NCI-H146 (cell line): ENCODE measurements at places on chromosomes 13 and 19.

DNA sequence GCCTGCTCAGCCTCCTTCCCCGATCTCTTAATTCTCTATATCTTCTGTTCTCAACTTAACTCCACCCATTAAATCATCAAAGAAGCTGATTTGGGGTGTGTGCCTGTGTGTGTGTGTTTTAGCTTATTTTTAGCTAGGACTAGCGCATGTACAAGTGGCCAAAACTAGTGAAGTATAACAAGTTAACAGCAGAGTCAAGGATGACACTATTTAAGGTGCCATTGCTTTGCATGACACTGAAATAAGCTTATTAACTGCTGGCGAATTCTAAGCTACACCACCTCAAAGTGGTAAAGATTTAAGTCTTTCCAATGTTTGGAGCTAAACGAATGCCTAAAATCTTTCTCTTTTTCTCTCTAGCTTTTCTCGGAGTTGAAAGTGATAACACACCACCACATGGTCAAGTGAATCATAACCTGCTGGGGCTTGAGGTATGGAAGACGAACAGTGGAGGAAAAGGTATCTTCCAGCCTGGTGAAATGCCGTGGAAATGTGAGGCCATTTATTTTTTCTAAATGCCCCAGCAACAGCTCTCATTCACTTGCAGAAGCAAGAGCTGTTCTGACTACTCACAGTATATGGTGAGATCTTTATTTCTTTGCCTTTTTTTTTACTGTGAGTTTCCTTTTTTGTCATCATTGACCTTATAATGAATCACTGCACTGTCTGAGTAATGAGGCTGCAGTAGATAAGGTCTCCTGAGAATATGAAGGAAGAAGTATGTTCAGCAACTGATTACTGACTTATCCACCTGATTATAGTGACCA lies 570.3 kb downstream of the PCDH9 start:
- no peak for DNase-seq

GRCh38 chr19:55611983-55612645 lies 6.7 kb downstream of the ZNF865 start:
- DNase-seq = no peak

- no peak for DNase-seq
Observed at GRCh38 chr13:47420568-47420967, 523.7 kb upstream of the HTR2A start.

GRCh38 chr19:5130371-5131030 lies 161.6 kb downstream of the KDM4B start:
- no peak for DNase-seq

DNA sequence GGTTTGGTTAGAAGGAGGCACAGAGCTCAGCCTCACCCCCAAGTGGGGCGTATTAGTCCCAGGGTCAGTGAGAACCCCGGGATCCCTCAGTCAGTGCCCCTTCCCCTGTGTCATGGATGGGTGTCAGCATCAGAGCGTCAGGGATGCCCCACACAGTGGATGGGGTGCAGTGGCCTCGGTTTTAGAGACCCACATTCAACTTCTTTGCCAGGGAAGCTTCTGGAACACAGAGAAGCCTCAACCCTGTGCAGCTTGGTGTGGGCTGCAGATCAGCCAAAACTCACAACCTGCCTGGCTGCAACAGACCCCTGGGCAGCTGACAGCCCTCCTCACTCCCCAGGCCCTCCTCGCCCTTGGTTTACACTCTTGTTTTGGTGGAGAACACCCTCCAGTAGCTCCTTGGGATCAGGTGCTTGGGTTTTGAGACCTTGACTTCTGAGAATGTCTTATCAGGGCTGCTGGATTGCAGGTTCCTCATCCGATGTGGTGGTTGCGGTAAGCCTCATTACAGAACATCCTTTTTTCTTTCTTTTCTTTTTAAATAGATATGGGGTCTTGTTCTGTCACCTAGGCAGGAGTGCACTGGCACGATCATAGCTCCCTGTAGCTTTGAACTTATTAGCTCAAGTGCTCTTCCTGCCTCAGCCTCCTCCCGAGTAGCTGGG lies 11.0 kb downstream of the ZNF333 start:
- no peak for DNase-seq

DNA sequence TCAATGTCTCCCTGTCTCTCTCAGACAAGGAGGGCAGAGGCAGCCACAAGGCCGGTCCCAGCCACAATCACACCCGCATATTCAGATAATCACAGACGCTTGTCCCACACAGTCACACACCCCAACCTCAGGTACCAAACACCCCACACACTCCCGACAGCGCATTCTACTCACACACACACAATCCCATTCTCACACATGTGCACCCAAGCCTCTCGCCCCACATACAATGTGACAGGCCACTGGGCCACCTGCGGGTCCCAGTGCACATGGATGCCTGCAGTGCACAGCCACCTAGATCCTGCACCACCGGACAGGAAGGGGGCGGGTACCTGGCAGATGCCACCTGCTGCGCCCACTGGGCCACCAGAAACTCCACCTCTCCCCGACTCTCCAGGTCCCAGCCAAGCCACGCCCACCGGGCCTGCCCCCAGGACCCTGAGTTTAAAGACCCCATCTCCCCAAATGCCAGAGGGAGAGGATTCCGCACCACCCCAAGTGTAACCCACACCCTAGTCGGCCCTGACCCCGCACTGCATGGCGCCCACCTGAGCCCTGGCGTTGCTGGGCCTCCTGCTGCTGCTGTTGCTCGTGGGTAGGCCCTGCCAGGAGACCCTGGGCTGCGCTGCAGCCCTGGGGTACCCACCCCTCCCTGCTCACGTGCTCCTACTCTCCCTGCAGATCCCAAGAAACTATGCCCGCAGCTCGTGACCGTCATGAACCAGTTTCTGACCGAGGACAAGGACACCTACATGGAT lies 10.6 kb downstream of the SCGB2B2 start:
- no peak for DNase-seq

- no peak for DNase-seq
Observed at GRCh38 chr13:50679321-50679720, 164.2 kb downstream of the DLEU7 start.

DNA sequence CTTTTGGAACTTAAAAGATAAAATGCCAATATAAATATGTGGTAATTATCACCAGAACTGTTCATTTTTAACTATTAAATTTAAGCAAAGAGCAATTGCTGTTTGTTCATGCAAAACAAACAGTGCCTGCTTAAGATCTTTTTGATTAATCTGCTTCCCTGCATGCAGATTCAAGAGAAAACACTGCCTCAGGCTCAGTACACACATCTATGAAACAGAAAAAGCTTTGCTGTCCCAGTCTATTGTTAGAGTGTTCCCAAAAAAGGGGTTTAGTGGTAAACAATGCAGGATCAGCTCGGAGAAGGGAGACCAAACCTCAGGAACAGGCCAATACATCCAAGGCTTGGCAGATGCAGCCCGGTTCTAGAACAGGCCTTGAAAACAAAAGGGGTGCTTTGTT lies 49.3 kb upstream of the TDRD3 start:
- DNase-seq = peak; percentile 35

- peak; percentile 34 for DNase-seq
Observed at GRCh38 chr13:27283906-27284493, 13.4 kb downstream of the RASL11A start.

- no peak for DNase-seq
Observed at GRCh38 chr13:95381212-95381527, 79.9 kb upstream of the ABCC4 start.

GRCh38 chr13:47455626-47456025 lies 545.4 kb downstream of the SUCLA2 start:
- DNase-seq = no peak

- DNase-seq = no peak
Observed at GRCh38 chr19:14318873-14319272, 62.4 kb upstream of the ADGRE5 start.

DNA sequence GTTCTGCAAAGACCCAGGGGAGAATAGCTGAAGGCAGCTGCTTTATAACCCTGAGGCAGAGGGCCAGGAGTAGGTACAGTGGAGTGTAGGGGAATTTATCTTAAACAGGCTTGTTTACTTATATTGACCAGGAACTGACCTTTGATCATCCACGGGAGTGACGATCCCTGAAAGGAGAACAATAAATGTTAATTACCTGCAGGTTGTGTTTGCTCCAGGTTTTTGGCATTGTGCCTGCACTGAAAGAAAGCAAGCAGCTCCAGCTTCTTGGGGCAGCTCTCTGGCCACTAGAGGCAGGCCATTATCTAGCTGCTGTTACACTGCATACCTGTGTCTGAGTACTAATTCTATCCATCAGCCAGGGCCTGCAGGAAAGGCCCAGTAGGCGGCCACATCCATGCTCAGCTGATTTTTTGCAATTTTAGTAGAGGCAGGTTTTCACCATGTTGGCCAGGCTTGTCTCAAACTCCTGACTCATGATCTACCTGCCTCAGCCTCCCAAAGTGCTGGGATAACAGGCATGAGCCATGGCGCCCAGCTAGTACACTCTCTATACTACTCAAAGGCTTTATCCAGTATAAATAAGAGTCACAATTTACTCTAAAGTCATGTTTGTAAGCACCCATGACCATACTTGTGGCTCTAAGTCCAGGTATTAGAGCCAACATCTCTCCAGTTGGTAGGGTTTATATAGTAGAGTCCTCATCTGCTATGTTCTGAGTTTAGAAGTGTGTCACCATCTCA lies 8.5 kb upstream of the ZNF91 start:
- peak; percentile 77 for DNase-seq

- DNase-seq = no peak
Observed at GRCh38 chr13:34654203-34654602, 287.9 kb upstream of the NBEA start.

GRCh38 chr13:79482281-79482970 lies 1.5 kb downstream of the NDFIP2 start:
- no peak for DNase-seq

GRCh38 chr13:48494874-48495273 lies 38.0 kb downstream of the RCBTB2 start:
- DNase-seq = no peak

DNA sequence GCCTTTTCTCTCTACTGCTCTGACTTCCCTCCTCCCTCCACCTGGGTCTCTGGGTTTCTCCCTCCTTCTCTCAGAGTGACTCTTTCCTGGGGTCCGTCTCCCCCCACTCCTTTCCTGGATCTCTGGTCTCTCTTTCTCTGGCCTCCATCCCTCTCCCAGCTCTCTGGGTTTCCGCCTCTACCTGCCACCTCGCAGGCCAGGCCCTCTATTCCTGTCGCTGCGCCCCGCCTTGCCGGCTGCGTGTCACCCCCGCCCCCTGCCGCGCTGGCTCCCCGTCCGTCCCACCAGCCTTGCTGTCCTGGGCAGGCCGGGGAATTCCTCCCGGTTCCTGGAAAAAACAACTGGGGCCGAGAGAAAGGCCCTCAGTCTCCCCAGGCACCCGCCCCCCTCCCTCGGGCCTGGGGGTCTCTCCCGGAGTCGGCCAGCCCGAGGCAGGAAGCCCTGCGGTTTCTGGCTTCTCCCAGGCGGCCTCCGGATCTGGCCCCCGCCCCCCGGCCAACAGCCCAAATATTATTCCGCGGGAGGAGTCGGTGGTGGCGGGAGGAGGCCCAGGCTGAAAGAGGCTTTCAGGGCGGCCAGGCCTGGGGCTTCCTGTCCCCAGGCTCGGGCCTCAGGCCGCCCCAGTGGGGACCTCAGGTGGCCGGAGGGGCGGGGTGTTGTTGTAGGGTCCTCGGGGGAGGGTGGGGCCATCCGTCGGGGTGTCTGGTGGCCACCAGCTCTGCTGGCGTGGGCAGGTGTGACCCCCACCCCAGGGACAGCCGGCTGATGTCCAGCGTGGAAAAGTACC lies 9.3 kb downstream of the IRF2BP1 start:
- DNase-seq = no peak

DNA sequence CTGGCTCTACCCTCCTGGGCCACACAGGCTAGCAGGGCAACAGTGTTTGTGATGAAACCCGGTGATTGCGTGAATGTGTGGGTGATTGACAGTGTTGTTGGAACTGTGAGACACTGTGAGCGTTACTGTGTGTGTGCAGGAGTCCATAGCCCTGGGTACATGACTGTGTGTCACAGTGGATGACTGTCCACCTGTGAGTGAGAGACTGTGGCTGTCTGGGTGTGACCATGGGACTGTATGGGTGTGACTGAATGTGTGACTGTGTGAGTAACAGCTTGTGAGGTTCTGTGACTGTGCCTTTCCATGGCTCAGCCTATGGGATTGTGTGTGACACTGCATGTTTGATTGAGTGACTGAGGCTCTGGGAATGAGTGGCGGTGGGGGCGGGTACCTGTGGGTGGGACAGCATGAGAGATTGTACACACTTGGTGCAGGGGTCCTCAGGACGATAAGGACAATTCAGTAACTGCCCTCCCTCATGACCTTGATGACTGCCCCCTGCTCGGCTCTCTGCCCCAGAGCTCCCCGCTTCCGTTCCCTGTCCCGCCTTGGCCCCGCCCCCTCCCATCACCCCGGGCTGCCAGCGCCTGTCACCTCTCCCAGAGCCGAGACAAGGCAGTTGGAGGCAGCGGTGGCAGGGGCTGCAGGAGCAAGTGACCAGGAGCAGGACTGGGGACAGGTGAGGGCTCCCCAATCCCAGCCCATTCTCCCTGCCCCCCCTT lies at the start of gene GIPR:
Gene GIPR, plus strand, starts transcription at position 602 of the 722 bp plus-strand sequence. CDS start 1,300 bp downstream, outside the sequence.
- DNase-seq = peak; percentile 30

GRCh38 chr19:42411581-42412178 lies 15.5 kb downstream of the LIPE start:
- DNase-seq = no peak

DNA sequence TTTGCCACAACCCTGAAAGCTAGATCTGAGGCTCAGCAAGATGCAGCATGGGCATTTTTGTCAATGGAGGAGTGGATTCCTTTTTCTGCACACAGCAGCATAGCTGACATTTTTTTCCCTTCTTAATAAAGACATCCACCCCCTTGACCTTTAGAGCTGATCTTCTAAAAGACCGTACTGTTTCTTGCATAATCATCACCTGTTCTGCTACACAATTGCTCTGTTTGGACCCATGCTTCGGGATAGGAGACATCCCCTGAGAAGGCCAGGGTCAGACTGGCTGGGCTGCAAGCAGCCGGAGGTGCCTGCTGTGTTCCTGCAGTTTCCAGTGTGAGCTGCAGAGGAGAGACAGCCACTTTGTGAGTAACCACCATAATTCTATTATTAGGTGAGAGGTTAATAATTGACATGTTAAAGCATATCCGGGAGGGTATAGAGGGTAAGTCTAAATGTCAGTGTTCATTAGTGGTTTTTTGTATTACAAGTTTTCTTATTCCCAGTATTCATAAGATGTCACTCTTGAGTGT lies 108.5 kb upstream of the C1QTNF9B start:
- DNase-seq = no peak

GRCh38 chr13:26323764-26324163 lies 69.8 kb downstream of the CDK8 start:
- DNase-seq = no peak

GRCh38 chr13:39036212-39036611 lies 1.7 kb downstream of the PROSER1 start:
- DNase-seq = peak; percentile 46

DNA sequence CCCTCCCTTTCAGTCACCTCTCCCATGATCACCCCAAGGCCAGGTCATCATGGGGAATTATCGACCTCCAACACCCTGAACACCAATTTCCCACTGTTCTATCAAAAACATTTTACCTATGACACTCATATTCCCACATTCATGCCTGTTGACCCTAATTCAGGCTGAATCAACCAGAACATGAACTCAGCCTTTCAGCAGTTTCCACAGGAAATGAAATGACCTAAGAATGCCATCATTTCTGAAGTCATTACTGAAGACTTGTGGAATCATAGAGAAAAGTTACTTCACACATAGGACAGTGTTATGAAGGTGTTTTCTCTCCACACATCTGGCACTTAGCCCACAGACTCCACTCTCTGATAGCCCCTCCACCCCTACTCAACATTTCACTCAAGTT lies 29.9 kb upstream of the FAM124A start:
- no peak for DNase-seq

- DNase-seq = no peak
Observed at GRCh38 chr19:56170261-56170660, 5.5 kb upstream of the GALP start.
